ENCODE measurements at places on chromosomes 3 and 15. TPM values are rescaled to one million over a fixed set of nuclear protein-coding genes. Genes with fewer than 3 reads are reported as not detected.

LNP1 gene
- 0.73 TPM for total RNA-seq

DUOX2 gene
- total RNA-seq = not detected

ADAMTS9 gene
- not detected for total RNA-seq

FOXB1 gene
- total RNA-seq = not detected

GRCh38 chr3:2921903-2922302 is 188.3 kb downstream of the IL5RA start:
- no peak for DNase-seq

CD200R1 gene
- total RNA-seq = 1.7 TPM
